ENCODE measurements at places on chromosomes 11 and 22. TPM values are rescaled to one million over a fixed set of nuclear protein-coding genes. Genes with fewer than 3 reads are reported as not detected.

The OR52N4 gene
- not detected for total RNA-seq

The GTSE1 gene
- total RNA-seq = 7.3 TPM

DNA sequence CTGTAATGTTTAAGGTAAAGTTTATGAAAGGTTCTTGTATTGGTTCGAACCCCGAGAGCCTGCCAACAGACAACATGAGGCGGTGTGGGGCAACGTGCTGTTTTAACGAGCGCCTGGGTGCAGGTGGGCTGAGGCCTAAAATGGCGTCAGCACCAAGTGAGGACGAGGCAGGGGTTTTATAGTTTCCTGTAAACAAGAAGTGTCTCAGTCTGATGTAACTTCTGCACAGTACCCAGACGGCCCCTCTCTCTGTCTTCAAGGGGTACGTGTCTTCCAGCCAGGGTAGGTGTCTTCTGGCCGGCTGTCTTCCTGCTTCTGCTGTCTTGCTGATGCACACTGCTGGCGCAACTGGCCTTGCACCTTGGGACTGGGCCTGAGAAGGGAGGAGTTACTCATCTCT, 2.7 kb downstream of the PPFIBP2 start:
- DNase-seq = no peak

DNA sequence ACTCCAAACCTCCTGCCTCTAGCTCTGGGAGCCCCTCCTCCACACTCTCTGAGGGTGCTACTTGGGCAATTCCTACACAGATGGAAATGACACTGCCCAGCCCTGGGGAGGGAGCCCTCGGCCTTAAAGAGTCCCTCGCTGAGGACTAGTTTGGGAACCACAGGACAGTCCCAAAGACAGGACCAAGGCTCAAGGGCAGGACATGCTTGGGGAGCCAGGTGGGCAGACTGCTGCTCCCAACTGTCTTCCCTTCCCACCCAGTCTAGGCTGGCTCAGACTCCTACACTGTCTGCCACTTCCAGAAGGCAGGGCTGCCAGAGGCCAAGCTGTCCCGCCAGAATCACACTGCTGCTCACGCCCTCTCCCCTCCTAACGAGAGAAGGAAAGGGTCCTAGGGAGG, 9.8 kb downstream of the ARRB1 start:
- no peak for DNase-seq

DNA sequence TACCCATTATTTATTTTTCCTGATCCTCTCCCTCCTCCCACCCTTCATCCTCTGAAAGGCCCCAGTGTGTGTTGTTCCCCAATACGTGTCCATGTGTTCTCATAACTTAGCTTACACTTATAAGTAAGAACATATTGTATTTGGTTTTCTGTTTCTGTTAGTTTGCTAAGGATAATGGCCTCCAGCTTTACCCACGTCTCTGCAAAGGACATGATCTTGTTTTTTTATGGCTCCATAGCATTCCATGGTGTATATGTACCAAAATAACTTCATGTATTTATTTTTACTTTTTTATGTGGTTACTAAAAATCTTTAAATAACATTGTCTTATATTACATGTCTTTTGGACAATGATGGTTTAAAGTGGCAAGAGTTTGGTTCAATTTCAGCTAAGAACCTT, 15.2 kb downstream of the PDGFD start:
- no peak for DNase-seq
